ENCODE measurements at places on chromosomes 3 and 15.
A peak's percentile ranks its signal among the peaks of the same experiment; 100 is the strongest.

- no peak for DNase-seq
Measured at GRCh38 chr3:186003610-186004009, 65.8 kb upstream of the TRA2B start.

DNA sequence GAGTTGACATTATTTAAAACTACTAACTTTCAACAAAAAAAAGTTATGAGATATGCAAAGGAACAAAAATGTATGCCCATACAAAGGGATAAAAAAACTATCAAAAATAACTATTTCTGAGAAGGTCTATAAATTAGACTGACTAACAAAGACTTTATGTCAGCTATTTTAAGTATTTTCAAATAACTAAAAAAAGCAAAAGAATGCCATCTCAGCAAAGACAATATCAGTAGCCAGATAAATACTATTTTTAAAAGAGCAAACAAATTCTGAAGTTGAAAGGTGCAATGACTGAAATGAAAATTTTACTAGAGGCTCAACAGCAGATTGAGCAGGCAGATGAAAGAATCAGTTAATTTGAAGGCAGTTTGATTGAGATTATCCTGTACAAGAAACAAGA, 3.6 kb upstream of the STRIT1 start:
- DNase-seq, result no peak

DNA sequence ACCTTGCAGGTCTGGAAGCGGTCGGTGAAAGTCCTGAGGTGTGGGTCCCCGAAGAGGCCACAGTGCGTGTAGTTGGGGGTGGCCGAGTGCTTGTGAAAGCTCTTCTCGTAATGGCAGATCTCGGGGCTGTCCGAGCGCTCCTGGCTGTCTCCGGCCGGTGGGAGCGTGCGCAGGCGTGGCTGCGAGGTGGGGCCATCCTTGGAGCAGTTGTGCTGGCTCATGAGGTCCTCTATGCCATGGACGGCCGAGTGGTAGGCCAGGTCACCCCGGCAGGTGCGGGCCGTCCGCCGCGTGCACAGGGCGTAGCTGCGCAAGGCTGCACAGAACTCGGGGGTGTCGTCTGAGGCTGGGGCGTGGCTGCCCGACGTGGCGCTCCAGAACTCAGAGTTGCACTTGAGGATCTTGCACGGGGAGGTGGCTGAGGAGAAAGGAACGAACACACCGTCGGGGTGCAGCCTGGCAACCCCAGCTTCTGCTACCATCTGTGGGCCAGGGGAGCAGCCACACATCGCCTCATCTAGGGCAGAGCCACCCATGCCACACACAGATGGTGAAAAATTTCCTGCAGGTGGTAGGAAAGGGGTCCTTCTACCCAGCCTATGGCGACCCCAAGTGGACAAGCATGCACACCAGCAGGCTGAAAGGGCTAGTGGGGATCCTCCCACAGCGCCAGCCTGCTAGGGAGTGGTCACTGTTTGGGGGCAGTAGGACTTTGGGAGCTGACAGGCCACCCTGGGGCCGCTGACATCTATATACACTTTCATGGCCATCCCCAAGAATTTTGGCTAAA, 36.7 kb downstream of the RGMA start:
- DNase-seq, result no peak

GRCh38 chr3:71462586-71462985, 120.9 kb downstream of the FOXP1 start:
- peak; percentile 16 for DNase-seq

DNA sequence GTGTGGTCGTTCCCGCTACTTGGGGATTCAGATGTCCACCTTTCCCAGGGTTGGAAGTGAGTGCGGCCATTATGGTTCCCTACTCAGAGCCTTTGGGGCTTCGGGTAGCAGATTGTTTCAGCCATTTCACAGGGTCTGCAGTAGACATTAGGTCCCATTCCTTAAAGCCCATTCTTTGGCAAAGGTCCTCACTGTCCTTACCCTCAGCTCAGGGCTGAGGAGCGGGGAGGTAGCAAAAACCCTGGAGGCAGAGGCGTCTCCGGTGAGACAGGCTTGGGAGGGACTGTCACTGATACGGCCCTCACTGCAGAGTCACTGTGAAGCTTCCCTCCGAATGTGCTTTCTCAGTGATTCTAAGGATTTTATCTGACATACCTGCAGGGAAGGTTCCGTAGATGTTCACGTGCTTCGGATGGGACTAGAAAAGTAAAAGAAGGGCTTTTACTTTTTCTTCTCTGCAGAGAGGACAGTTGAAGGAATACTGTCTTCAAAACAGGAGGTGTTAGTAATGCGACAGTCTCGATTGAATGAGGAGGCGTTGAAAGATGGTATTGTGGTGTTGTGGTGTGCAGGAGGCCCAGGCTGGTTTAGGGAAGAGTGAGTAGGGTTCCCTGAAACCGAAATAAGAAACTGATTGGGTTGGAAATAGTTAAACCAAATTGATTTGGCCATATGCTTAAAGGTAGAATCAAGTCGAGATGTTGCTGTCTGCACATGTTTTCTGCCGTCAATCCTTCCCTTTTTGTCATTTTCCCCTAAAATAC, 630 bp downstream of the ATP6V1A start:
- DNase-seq, result no peak

DNA sequence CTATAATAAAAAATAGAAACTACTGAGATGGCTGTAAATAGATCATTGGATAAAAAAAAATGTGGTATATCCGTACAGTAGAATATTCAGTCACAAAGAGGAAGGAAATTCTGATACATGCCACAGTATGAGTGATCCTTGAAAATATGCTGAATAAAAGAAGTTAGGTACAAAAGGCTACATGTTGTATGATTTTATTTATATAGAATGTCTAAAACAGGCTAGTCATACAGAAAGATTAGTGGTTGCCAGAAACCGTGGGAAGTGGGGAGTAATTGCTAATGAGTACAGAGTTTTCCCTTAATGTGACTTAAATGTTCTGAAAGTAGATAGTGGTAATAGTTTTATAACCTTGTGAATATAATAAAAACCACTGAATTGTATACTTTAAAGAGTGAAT, 24.9 kb upstream of the FAH start:
- DNase-seq, result no peak

DNA sequence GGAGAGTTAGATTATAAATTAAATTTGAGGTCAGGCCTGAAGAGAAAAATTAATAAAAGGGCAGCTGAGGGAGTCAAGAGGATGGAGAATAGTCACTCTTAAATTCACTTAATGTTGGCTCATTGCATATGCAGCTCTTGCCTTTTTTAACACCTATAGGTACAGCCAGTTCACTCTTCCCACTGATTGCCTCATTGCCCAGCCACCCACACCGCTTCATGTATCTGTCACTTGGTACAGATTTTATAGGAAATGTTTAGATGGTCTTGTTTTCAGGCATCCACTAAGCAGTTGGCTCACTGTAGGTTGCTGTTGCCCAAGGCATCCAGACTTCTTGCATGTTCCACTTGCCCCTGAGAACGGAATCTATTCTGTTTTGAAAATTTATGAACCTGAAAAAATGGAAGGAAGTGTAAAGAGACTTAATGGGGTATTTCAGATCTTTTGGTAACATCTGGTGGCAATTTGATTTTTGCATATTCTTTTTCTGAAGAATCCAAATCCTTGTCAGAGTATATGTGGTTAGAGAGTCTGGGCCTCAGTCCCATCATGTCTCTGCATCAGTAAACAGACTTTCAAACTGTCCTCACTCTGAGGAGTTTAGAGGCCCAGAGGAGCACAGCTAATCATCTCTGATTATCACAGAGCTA, 151.9 kb downstream of the RBPMS2 start:
- peak; percentile 18 for DNase-seq

Data from foreskin fibroblast (primary cell).